ENCODE measurements at places on chromosomes 5 and 9.

GRCh38 chr5:75622564-75622963 lies 11.3 kb downstream of the ANKDD1B start:
- DNase-seq: no peak

GRCh38 chr9:98894171-98894570 lies 49.5 kb upstream of the COL15A1 start:
- DNase-seq: no peak

- DNase-seq: no peak
These were observed 179.0 kb upstream of the CD180 start for GRCh38 chr5:67375606-67376005.

DNA sequence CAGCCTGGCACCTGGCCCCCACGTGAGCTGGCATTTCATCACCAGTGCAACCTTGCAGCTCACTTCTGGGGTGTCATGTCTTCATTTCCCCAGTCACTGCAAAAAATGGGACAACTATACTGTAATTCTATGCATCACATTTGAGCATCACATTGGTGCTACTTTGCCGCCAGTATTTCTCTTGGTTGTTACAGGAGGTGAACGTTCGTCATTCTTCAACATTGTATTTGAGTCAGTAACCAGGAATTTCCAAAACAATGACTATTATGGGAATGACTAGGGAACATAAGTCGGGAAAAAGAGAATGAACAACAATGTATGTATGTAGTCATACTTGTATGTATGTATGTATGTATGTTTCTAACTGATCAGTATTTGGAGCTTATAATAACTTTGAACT lies 1278.0 kb downstream of the EFNA5 start:
- no peak for DNase-seq

- no peak for DNase-seq
These were observed 1157.4 kb upstream of the CDH18 start for GRCh38 chr5:21145376-21145775.

- no peak for DNase-seq
These were observed 46.0 kb downstream of the C9orf152 start for GRCh38 chr9:110161940-110162339.

- no peak for DNase-seq
These were observed 323.8 kb upstream of the ARRDC3 start for GRCh38 chr5:91706785-91707520.

GRCh38 chr9:132698989-132699388 lies 28.7 kb downstream of the GTF3C4 start:
- no peak for DNase-seq

DNA sequence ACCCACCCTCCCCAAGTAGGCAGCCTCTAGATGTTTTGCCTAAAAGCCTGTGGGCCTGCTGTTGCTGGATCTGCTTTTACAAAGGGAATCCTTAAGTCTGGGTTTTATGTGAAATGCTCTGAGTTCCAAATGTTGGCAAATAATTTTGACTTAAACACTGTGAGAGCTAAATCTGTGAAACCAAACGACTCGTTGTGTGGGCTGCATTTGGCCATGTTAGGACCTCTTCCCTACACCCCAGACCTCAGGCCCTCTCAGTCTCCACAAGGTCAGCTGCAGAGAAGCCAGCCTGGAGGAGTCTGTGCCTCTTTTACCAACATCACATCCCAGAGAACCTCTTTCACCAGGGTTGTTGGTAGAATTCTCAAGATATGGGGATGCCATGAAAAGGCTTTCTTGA lies 9.4 kb downstream of the LCP2 start:
- DNase-seq: no peak

DNA sequence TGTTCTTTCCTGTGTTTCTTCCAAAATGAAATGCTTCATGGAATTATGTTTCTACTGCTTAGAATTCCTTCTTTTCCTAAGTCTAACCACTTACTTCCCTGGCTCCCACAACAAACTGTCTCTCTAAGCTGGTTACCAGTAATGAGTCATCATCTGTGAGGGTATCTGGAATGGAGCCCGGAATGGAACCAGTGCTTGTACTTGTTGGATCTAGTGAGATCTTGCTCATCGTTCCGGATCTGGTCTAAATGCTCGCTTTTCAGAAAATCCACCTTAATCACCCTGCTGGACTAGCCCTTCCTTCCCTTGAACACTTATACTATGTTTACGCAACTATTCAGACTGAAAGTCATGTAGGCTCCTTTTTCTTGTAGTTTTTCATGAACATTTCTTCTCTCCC lies 184.8 kb downstream of the PBX3 start:
- DNase-seq: no peak

DNA sequence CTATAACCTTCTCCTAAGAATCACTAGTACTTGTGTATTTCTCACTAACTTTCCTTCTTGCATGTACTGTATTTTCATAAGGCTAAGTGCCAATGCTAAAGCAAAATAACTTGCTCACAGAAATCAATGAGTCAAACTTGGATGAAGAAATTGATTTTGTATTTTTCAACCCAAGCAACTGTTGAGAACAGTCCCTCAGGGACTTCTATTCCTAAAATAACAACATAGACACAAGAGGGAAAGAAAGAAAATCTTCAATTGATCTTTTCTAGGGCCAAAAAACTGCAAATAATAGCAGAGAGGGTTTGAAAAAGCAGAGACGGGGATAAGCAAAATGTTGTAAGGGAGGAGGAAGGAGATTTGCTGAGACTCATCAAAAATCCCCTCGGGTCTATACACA lies 69.8 kb downstream of the HABP4 start:
- no peak for DNase-seq

GRCh38 chr9:73166468-73166867 lies 14.8 kb downstream of the ANXA1 start:
- DNase-seq: no peak

DNA sequence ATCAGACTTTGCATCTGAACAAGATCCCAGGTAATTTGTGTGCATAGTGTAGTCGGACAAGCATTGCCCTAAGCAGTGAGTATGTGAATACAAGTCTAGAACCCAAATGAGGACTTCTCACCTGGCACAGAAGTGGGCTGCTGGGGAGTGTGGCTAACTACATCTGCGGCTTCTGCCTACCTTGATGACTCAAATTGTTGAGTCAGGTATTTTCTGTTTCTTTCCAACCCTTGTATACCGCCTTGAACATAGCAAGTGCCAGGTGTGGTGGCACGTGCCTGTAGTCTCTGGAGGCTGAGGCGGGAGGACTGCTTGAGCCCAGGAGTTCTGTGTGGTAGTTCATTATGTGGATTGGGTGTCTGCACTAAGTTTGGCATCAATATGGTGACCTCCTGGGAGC lies 7.9 kb upstream of the JADE2 start:
- DNase-seq: no peak

GRCh38 chr9:32968101-32969011 lies 33.1 kb downstream of the APTX start:
- peak; percentile 51 for DNase-seq

GRCh38 chr5:15499528-15500324 lies at the start of gene FBXL7:
Gene FBXL7 (plus strand): TSS chr5:15500180.
- no peak for DNase-seq

GRCh38 chr9:93898026-93898425 lies 57.1 kb downstream of the BARX1 start:
- no peak for DNase-seq

DNA sequence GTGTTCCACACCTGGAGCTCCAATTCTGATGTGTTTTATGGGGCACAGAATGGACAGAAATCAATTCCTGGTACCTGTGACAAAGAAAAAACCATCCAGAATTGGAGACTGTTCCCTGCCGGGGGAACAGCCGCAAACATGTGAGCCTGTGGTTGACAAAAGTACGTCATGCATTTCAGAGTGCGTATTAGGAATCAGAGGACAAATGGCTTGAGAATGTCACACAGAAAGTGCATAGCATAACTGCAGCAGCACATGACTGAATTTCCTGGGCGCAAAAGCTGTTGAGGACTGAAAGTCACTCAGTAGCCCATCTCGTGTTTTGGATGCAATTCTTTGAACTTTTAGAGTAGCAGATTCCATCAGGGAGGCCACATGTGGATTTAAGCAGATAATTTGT lies 85.1 kb downstream of the TRIO start:
- DNase-seq: no peak

DNA sequence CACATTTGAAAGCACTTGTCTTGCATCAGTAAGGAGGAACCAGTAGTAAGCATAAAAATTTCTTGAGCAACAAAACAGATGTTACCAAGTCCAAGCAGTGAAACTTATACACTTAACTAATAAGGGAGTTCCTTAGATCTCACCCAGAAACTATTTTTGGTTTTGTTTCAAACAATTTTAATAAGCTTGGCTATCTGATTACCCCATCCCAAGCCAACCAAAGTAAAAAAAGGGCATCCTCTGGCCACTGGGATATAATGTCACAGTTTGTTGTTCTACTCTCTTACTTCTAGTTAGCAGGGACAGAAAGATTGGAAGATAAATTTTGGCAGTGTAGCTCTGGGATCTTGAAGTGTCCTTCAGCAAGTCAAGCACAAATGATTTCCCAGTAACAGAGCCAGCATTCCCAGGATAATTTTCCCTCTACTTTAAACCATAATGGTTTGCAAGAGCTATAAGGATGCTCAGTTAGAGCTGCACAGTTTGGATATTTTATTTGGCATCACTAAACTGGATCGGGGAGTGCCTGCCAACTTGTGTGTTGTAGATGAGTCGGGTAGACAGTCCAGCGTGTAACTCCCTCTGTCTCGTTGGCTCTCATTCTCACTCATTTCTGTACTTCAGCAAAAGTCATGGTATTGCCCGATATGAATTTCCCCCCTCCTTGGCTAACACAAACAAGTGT lies 161.9 kb upstream of the HMHB1 start:
- DNase-seq: no peak

GRCh38 chr5:122516432-122516743 lies 204.4 kb downstream of the SNCAIP start:
- DNase-seq: no peak

- DNase-seq: no peak
These were observed 15.0 kb upstream of the IL12B start for GRCh38 chr5:159345336-159345735.

- DNase-seq: no peak
These were observed 675.3 kb upstream of the CCNG1 start for GRCh38 chr5:162762119-162762518.

DNA sequence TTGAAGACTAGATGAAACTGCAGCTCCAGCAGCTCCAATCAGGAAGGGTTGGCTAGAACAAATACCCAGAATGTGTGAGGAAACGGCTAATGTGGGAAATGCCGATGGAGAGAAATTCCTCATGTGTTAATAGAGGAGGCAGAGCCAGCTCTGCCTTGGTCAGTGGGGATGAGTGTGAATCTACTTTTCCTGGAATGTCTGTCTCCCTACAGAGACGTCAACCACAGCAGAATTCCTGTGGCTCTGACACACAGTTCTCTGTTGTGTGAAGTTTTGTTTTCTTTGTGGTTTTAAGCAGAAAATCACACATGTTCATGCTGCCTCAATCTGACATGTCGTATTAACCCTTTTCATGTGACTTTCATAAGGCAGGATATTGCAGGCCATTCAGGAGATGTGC lies 476.6 kb upstream of the WWC1 start:
- DNase-seq: no peak

DNA sequence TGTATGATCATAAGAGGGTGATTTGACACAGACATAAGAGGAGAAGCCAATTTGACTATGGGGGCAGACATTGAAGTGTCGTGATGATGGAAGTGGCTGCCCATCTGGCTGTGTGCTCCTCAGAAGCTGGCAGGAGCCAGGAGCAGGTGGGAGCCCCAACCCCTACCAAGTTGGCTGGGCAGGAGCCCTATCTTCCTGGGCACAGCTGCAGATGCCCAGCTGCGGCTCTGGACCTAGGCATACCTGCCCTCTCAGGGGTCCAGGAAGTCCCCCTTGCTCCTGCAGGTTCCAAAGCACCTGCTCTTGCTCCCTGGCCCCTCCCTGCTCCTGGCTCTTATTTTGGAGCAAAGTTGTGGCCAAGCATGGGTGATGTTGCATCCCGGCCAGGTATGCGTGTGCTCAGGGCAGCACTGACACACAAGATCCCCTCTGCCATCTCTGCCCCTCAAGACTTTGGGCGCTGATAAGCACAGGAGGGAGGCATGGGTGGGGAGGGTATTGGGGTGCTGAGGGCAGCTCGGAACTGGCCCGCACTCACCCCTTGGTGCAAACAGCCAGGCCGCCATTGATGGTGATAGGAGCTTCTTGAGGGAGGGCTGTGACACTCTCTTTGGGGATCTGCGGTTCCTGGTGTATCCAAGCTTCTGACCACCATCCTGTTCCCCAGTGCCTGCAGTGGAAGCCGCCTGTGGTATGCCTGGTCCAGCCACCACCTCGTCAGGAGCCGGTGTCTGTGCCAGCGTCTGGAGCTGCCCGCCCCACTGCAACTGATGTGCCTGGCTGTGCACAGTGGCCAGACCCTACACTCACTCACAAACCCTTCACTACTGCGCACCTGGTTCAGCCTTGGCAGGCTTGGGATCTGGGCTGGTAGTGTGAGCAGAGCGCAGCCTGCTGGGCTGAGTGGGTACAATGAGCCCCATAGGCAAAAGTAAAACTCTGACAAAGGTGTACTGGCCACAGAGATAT lies 230.9 kb downstream of the CDH9 start:
- no peak for DNase-seq

DNA sequence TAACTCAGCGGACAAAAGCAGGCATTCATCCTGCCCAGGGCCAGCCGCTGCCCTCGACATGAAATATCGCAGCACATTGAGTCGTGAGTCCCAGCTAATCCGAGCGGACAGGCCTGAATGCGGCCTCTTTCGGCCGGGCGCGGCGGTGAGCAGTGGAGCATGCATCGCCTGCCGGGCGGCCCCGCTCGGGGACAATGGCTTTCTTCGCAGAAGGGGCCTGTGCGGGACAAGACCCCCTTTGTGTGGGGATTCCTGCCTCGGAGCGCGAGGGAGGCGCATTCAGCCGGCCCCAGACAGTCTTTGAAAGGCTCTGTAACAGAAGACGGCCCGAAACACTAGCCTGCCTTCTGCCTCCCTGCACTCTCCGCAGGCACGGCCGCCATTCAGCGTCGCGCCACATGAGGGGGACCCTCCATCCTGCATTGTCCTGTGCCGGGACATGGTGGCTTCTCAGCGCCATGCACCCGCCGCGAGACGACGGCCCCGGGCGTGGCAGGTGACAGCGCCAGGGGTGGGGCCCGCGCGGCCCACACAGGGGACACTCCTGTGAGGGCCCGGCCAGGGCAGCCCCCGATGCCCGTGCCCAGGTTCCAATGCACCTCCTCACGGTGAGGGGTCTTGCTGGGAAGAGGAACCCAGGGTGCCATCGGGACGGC lies 52.0 kb downstream of the EXD3 start:
- DNase-seq: no peak

- DNase-seq: no peak
These were observed 156.3 kb upstream of the IER5L start for GRCh38 chr9:129334105-129334935.

GRCh38 chr5:131367219-131367860 lies 103.5 kb downstream of the CDC42SE2 start:
- DNase-seq: no peak

DNA sequence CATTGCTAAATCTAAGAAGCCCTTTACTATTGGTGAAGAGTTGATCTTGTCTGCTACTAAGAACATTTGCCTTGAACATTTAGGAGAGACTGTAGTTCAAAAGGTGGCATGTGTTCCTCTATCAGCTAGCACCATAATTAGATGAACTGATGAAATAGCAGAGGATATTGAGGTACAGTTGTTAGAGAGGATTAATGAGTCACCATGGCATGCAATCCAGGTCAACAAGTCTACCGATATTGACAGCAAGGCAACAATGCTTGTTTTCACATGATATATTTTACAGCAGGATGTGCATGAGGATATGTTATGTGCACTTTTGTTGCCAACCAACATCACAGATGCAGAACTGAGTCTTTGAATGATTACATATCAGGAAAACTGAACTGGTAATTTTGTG lies 134.3 kb upstream of the CDH9 start:
- no peak for DNase-seq

- DNase-seq: no peak
These were observed 4.6 kb upstream of the ISL1 start for GRCh38 chr5:51378448-51379330.

GRCh38 chr9:77856615-77857014 lies 175.0 kb downstream of the GNAQ start:
- no peak for DNase-seq

Measured in effector memory CD8-positive, alpha-beta T cell (primary cell).